ENCODE measurements at places on chromosomes 12 and 14.
A peak's percentile ranks its signal among the peaks of the same experiment; 100 is the strongest.

DNA sequence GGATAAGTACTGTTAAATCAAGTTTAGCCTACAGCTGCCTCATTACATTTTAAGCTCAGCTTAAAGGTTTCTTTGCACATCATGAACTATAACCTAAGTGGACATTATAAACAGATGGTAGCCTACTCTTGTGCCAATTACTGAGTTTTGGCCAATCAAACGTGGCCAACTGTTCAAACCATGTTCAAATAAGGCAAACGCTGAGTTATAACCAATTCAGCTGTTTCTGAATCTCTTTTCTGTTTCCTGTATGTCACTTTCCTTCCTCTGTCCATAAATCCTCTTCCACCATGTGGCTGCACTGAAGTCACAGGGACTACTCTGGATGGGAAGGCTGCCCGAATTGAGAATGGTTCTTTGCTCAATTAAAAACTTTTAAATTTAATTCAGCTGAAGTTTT, 98.4 kb downstream of the BCAT1 start:
- no peak for DNase-seq

- DNase-seq, result no peak
These were observed 20.5 kb upstream of the RPL10L start for GRCh38 chr14:46672128-46672527.

DNA sequence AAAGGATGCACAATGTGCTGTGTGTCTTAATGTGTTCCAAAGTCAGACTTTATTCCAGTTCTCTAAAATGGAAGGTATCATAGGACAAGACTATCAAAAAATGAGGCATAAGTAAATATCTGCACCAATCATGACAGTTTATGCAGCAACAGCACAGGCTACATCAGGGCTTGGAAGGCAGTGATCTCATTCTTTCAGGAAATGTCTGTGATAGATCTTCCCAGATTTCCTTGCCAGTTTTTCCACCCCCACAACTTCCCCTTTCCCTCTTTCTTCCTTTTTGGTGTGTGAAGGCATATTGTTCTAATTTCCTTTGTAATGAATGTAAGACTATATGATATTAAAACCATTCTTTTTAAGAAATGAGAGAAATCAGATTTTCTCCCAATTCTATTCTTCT, 326.7 kb downstream of the ATP23 start:
- no peak for DNase-seq

DNA sequence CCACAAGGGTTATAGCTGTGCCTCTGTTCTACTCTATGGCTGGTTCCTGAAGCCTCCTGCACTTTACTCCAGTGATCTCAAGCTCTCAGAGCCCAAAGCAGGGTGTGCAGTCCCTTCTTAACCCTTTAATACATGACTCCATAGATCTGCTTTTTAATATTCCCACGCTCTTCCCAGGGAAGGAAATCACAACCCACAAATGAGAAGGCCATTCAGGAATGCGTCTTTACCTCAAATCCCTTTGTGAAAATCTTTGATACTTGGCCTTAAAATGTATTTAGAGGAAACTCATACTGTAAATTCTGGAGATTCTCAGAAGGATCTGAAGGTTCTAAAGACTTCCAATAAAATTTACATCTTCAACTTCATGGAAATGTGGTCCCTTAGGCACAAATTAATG, 17.0 kb downstream of the NID2 start:
- DNase-seq, result no peak

- DNase-seq, result no peak
These were observed 23.1 kb downstream of the METAP2 start for GRCh38 chr12:95497031-95497430.

DNA sequence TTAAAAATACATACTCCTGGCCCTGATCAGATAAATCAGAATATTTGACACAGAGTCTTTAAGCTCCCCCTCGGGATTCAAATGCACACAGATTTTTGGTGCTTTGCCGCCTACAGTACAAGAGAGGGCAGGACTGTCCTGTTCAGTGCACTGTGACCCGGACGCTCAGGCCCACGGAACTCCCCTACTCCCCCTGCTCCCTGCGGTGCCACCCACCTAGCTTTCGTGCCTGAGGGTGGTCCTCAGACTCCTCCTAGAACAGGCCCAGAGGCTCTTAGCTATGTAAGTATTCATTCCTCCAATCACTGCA, 13.7 kb upstream of the SERPINA3 start:
- no peak for DNase-seq

- peak; percentile 52 for DNase-seq
These were observed 71.4 kb upstream of the GPR68 start for GRCh38 chr14:91315844-91316267.

DNA sequence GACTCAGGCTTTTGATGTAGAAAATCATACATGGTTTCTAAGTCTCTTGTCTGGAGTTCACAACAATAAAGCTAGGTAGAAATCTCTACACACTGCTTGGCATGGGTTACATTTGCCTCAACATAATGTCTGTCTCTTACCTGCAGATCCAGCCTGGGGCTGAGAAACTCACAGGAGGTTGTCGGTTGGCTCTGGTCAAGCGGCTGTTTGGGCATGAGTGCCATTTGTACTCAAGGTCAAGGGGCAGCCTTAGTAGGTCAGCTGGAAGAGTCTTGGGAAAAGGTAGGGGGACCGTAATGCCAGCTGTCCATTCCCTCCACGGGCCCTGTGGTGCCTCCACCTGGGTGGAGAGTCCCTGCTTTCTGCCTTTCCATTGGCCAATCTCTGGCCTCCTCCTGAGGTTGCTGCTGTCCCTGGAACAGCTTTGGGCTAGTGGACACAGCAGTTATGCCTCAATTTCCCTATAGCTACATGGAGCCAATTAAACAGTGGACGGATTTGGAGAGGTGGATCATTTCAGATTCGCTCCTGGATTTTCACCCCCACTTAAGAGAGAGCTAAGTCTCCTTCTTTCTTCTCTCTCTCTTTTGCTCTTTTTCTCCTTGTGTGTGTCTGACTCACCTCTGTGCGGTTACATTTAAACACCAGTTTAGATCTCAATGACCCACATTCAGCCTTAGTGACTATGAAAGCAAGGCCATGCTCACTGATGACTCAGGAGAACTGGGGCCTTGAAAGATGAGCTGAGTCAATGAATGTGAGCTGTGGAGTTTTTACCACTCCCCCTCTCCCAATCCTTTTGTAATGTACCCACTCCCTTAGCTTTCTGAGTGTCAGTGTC, 132.8 kb upstream of the HIF1A start:
- no peak for DNase-seq

DNA sequence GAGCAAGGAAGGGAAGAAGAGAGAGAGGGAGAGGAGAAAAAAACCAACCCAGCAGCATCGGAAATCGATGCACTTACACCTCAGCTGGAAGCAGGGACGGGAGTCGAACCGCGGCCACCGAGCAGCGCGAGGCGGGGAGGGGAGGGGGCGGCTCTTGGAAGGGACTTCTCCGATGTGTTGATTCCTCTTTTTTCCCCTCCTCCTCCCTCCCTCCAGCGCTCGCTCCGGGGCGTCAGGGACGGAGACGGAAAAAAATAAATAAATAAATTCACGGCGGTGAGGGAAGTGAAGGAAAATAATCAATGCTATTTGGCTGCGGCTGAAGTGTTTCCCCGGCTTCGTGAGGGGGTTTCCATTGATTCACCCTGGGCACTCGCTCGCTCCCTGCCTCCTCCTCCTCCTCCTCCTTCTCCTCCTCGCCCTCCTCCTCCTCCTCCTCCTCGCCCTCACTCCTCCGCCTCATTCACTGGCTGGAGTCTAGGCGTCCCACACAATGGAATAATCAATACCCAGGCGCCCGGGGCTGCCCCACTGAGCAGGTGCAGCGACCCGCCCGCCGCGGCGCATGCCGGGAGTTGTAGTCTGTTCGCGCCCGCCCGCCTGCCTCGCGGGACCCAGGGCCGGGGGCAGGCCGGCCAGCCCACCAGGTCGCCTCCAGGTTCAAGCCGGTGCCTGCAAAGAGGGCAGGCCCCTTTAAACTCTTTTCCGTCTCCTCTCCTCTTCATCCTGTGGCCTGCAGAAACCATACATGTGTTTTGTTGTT, at the start of gene ZFHX2:
Gene ZFHX2 (minus strand): TSS at position 500 of the 763 bp plus-strand sequence. CDS start 16,440 bp downstream, outside the sequence.
- peak; percentile 60 for DNase-seq

- no peak for DNase-seq
These were observed 219.9 kb upstream of the ATXN7L3B start for GRCh38 chr12:74317741-74318140.

- DNase-seq, result no peak
These were observed 133.9 kb upstream of the SCAF11 start for GRCh38 chr12:46124132-46124847.

DNA sequence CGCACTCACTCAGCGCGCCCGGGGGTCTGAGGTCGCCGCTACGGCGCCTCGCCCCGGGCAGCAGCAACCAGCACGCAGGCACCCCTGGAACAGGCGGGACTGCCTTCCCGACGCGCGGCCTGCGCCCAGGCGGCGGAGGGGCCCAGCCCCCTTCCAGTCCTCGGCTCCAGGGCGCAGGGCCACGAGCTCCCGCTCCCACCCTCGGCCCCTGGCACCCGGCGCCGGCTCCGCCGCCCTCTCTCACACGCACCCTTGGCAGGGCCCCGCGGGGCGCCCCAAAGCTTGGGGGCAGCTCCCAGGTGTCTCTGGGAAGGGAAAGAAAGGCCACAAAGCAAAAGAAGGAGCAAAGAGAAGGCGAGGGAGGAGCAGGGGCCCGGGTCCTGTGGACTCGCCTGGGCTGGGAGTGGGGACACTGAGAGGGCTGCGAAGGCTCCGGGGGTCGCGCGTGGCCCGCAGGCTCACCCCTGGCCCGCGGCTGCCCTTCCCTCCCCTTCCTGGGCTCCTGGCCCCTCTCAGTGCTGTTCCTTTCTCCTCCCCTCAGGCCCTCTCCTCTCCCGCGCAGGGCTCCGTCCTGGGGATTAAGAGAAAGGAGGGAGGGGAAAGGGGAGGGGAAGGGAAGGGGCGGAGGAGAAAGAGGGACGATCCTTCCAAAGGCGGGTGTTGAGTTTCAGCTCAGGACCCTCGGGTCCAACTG, 907 bp upstream of the EFS start:
- DNase-seq, result no peak

- no peak for DNase-seq
These were observed 4.5 kb downstream of the HOXC10 start for GRCh38 chr12:53989227-53990113.

- peak; percentile 7 for DNase-seq
These were observed 844 bp downstream of the DPF3 start for GRCh38 chr14:72892879-72893635.

GRCh38 chr12:19039515-19039914, 90.0 kb upstream of the PLEKHA5 start:
- DNase-seq, result no peak

DNA sequence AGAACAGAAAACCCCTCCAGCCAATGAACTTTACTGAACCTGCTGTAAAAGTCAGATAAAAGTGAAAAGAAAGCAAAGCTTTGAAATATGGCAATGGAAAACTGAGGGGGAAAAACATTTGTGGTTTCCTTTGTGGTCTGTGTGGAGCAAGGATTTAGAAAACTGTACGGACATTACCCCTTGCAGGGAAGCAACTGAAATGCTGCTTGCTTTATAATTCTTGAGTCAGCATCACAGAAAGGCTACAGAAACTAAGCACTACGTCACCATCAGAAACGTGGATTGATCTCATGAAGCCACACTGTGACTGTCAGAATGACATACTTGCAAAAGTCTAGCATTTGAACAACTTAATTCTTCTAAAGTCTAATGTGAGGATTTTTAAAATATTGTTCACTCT, 2.4 kb upstream of the KCNC2 start:
- DNase-seq, result no peak

- DNase-seq, result no peak
These were observed 15.3 kb downstream of the TCHP start for GRCh38 chr12:109915171-109916040.

GRCh38 chr12:16030744-16031143, 119.6 kb downstream of the DERA start:
- no peak for DNase-seq

- no peak for DNase-seq
These were observed 5.8 kb downstream of the GNS start for GRCh38 chr12:64753427-64753826.

- no peak for DNase-seq
These were observed 73.9 kb downstream of the ITPK1 start for GRCh38 chr14:93041830-93042229.

GRCh38 chr12:107917912-107918800, 143.7 kb downstream of the ASCL4 start:
- DNase-seq, result no peak

GRCh38 chr14:28762303-28762954, 4.2 kb upstream of the FOXG1 start:
- no peak for DNase-seq

DNA sequence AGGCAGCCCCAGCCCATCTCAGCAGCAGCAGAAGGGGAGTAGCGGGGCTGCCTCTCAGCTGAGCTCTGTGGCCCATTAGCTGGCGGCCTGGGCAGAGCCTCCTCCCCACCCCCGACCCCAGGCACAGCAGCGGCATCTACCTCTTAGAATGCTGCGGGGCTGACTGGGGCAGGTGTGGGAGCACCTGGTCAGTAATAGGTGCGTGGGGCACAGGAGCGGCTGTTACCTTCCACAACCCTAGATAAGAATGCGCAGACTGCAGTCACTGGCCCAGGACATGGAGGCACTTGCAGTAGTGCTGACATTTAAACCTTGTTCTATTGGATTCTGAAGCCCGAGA, 35.6 kb downstream of the SYNE3 start:
- DNase-seq, result no peak

DNA sequence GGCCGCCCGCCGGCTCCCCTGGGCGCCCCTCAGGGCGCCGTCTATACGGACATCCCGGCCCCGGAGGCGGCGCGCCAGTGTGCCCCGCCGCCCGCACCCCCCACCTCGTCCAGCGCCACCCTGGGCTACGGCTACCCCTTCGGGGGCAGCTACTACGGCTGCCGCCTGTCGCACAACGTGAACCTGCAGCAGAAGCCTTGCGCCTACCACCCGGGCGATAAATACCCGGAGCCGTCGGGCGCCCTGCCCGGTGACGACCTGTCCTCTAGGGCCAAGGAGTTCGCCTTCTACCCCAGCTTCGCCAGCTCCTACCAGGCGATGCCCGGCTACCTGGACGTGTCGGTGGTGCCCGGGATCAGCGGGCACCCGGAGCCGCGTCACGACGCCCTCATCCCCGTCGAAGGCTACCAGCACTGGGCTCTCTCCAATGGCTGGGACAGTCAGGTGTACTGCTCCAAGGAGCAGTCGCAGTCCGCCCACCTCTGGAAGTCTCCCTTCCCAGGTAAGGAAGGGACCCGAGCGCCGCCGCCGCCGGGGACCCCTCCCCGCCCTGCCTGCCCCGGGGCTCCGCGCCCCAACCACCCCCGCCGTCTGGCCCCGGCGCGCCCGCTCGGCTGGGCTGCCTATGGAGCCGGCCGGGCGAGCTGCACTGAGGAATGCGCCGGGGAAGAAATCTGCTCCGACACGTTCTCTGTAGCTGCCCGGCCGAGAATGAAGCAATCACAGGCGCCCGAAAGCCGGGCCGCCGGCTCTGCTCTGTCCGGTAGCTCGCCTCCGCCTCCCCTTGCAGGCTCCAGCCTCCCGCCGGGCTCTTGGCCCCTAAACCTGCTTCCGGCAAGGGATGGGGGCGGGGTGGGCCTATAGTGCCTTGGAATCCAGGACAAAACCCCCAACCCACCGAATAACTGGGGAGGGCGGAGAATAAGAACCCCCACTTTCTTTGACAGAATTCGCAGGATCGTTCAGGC, 794 bp downstream of the HOXC13 start:
- no peak for DNase-seq

GRCh38 chr12:105292705-105293104, 37.8 kb upstream of the C12orf75 start:
- DNase-seq, result no peak
